ENCODE measurements at places on chromosomes 13 and 19.

DNA sequence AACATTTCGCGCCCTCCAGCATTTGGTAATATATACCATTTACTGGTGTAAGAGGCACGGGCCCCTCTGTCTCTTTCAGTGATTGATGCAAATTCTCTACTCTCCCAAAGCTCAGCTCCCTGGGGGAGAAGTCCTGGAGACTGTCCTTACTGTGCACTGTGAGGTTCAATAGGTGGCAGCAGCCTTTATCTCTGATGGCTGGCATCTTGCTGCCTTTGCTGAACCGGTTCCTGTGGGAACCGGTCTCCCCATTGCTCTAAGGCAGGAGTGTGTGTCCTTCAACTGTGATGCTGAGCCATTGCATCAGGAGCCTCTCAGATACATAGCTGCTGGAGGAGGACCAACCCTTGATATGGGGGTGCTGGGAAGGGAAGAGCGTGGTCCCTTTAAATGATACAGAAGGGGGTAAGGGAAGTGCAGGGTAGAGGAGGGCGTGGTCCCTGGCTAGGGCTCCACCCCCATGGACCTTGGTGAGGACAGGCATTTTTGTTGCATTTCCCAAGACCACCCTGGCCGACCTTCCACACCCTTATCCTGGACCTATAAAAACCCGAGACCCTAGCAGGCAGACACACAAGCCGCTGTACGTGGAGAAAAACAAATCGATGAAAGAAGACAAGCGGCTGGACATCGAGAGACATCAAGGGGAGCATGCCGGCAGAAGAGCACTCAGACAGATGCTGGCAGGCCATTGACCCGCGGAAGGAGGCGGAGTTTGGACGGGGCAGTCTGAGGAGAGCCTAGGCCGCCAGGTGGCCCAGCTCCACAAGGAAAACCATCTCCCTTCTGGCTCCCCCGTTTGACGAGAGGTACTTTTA, 41.1 kb upstream of the GTF3A start:
- DNase-seq: no peak

DNA sequence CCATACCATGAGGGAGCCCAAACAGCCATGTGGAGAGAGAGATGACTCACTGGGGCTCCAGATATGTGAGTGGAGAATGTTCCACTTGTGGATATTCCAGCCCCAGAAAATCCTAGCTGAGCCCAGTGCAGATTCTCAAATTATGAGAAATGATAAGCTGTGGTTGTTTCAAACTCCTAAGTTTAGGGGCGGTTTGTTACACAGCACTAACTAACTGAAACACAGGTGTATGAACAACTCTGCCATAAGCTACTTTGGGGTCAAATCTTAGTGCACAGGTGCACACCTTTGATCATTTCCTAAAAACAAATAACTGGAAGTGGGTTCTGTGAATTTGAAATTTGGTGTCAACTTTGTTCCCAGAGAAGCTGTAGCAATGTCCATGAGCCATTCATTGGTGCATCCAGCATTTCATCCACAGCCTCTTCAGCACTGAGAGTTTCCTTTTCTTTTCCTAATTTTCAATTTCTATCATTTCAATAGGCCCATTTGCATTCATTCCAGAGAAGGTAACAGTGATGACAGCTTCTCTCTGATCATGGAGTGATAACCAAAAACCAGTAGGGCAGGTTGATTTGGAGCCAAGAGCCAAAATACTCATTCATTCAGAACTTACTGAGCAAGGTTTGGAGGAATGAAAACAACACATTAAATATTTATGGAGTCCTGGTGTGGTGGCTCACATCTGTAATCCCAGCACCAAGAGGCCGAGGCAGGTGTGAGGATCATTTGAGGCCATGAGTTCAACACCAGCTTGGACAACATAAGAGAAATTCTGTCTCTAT, 8.8 kb upstream of the CLPP start:
- no peak for DNase-seq

DNA sequence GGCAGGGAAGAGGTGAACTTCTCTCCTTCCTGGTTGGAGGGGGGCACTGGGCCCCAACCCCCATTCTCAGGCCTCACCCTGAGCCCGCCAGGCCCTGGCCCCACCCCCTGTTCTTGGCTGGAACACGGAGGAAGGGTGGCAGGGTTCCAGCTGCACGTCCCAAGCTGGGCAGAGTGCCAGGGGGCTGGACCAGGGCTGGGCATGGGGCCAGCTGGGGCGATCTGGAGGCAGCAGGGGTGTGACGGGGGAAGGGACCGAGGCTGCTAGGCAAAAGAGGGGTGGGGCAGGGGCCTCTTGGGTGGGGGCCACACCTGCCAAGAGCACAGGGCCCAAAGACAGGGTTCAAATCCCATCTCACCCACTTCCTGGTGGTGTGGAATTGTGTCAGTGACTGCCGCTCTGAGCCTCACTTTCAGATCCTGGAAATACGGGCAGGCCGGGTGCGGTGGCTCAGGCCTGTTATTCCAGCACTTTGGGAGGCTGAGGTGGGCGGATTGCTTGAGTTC, 2.2 kb downstream of the HIF3A start:
- DNase-seq: peak; percentile 87

DNA sequence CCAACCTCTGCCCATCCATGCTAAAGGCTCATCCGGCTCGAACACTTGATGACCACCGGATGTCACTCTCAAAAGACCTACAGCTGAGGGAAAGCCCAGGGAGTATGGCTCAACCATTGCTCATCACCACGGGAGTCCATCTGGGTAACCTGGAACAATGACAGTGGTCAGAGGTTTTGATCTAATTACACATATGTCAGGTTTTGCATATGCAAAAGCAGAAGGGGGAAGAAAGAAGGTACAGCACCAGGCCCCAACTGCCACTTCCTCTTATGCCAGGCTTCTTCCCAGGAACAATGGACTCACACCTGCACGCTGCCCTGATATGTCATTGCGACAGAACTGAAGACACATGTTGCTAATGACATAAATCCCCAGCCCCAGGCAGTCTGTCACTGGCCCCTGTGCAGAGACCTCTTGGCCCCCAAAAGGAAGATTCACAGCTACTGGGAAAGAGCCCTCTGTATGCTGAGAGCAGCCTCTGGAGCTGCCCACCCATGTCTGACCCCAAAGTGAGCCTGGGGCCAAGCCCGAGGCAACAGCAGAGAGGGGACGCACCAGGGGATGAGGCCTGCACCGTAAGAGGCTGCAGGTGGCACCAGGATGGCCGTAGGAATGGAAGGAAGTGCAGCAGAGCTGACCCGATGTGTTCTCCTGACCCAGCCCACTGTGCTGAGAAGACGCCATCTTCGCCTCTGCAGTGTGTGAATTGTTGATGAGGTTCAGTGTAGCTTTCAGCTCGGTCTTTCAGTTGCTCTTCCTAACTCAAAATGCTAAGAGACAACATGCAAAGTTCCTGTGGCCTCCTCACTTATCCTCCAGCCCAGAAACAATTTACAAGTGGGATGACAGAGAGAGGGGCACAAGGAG, 26.3 kb downstream of the EPS15L1 start:
- peak; percentile 86 for DNase-seq

DNA sequence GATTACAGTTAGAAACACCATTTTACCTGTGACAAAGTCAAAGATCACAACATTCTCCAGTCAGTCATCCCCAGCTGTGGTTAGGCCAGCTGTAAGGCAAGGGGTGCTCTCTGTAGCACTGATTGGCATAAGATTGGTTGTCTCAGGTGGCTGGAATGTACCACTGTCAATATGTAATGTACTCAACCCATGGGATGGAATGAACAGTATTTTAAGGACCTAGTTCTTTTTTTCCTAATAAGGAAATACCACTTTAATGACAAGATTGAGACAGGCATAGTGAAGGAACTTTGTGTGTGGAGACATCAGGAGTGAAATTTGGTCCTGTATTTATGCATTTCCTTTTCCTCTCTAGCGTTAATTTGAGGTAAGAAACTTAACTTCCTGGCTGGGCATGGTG, 310.7 kb downstream of the ITGBL1 start:
- DNase-seq: peak; percentile 55

DNA sequence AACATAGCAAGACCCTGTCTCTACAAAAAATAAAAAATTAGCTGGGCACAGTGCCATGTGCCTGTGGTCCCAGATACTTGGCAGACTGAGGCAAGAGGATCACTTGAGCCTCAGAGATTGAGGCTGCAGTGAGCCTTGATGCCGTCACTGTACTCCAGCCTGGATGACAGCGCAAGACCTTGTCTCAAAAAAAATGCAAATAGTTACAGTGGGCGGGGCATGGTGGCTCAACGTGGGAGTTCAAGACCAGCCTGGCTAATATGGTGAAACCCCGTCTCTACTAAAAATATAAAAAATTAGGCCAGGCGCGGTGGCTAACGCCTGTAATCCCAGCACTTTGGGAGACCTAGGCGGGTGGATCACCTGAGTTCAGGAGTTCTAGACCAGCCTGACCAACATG, 8.5 kb downstream of the PGLS start:
- no peak for DNase-seq

- no peak for DNase-seq
Observed at GRCh38 chr13:58858870-58859371, 1227.4 kb downstream of the PCDH17 start.

GRCh38 chr13:51500687-51501086, 47.9 kb upstream of the INTS6 start:
- no peak for DNase-seq

- no peak for DNase-seq
Observed at GRCh38 chr19:46213806-46214205, 15.7 kb upstream of the IGFL1 start.

GRCh38 chr19:16605553-16605994, 22.4 kb downstream of the MED26 start:
- DNase-seq: no peak

DNA sequence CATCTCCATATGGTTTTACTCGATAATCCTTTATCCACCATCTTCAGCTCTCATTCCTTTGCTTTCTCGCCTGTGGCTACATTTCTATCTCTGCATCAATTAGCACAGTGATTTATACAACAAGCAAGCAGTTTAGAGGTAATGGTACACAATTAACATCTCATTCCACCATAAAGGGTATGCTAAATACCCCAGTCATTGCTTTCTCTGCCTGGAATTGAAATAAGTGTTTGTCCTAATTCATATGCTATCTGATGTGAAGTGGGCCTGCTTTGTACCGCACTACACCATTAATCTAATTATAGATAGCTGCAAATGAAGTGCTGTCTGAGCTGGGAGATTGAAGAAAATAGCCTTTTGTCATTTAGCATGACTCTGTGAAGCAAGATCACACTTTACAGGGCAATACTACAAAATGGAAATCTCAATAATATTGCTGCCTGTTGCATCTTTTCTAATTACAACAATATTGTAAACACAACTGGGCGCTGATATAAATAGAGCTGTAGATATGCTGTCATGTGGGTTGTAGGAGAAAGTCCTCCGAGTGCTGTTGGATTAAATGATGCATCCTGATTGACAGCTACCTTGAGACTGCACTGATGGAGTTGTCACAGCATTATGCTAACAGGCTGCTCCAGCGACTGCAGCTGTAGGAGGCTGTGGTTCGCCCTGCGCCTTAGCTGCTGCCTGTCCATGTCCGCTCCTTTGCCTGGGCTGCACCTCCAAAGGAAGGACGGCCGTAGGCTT, 78.2 kb downstream of the GGACT start:
- no peak for DNase-seq

DNA sequence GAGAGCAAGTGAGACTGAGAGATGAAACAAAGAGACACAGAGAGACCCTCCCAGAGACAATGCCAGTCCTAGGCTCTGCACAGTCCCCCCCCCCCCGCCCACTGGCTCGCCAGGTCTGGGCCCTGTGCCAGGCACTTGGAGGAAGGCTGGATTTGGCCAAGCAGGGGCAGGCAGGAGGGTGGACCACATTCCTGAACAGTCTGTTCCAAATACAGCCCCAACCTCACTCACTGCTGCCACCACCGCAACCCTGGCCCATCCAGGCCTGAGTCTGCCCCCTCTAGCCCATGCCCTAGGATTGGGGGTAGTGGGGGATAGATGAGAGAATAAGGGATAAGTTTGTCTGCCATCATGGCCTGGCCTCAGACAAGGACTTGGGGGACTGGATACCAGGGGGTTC, 19.0 kb downstream of the CYP2F1 start:
- no peak for DNase-seq

DNA sequence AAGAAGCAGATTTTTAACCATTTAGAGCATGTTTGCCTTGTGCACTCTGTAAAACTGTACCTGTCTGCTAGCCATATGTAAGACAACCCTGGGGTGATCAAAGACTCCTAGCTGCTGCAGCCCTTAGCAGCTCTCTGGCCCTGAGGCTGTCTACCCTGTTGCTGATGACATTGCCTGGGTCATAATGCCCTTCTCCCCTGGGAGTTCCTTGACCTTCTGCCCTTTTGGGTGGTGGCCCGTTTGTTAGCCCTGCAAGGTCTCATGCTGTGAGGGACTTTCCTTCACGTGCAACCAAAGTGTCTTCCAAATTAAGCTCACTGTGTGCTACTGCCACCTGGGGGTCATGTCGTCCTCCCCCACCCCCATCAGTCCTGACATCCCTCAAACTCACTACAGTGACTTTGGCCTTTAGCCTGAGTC, 7.4 kb downstream of the GPC6 start:
- DNase-seq: no peak

DNA sequence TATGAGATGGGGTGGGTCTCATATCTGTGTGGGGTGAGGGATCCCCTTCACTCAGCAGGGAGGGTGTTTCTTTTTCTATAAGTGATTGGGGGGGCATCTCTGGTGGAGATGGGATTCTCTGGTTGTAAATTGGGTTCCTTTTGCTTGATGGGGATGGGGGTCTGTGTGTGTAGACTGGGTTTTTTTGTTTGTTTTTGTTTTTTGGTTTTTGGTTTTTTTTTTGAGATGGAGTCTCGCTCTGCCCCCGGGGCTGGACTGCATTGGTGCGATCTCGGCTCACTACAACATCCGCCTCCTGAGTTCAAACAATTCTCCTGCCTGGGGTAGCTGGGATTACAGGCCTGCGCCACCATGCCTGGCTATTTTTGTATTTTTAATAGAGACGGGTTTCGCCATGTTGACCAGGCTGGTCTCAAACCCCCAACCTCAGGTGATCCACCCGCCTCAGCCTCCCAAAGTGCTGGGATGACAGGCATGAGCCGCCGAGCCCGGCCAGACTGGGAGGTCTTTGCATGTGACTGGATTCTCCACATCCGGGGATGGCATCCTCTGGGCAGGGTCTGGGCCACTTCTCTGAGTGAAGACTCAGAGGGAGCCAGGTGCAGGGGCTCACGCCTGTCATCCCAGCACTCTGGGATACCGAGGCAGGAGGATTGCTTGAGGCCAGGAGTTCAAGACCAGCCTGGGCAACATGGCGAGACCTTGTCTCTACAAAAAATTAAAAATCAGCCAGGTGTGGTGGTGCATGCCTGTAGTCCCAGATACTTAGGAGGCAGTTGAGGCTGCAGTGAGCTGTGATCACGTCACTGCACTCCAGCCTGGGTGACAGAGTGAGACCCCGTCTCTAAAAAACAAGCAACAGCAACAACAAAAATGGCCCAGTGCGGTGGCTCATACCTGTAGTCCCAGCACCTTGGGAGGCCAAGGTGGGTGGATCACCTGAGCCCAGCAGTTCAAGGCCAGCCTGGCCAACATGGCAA, 799 bp downstream of the MYBPC2 start:
- DNase-seq: no peak

DNA sequence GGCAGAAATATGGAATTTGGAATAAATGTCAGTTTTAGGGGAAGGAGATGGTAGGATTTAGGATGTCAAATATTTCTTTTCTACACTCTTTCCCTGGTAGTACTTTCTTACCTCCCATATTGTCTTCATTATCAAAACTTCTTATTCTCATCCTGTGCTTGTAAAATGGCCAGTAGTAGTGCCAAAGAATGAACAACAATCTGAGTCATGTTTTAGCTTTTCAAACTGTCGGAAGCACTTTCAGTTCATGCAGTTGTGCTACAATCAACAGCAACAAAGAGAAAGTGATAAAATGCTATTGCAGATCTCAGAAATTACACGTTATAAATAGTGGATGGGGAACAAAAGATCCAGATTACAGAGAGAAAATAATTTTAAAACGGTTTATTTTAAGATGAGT, 193.7 kb upstream of the RXFP2 start:
- DNase-seq: no peak
